ENCODE measurements at places on chromosomes 7 and 10.
A peak's percentile ranks its signal among the peaks of the same experiment; 100 is the strongest.

DNA sequence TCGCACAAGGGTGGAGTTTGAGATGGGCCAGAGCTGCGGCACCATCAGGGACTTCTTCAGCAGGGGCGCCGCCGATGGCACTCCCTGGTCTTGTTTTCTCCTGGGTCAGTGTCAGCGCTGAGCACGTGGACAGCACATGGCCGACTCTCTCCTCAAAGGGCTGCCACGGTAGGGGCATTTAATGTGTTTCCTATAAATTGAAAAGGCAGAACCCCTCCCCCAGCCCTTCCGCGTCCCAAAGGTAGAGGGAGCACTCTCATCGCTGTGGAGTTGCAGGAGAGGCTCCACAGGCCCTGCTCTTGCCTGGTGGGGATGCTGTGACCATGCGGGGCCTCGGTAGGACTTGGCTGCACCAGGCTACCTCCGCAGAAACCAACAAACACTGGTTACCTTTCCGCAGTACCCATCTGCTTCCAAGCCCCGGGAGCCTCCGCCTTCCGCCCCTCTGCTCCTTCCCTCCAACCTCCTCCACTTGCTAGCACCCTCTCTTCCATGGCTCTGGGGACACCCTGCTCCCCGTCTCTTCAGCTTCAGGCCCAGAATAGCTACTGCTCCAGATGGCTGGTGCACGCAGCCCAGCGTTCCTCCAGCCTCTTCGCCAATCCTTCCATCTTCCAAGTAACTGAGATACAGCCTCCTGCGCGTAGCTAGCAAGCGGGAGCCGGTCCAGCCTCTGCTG, 166.3 kb upstream of the ADCY1 start:
- peaks cover 2% of the 10 kb centered on the region for H3K4me1 ChIP-seq
- H3K4me3 ChIP-seq, result no peak overlapping the region
- no peak overlapping the region for H3K27ac ChIP-seq
- no peaks in the 10 kb centered on the region for H3K36me3 ChIP-seq
- DNase-seq, result no peak

GRCh38 chr10:124096494-124096893, 3.1 kb upstream of the CHST15 start:
- no peaks in the 10 kb centered on the region for H3K36me3 ChIP-seq
- DNase-seq, result no peak
- H3K27ac ChIP-seq, result no peak overlapping the region
- no peaks in the 10 kb centered on the region for H3K4me1 ChIP-seq

- peaks cover 3% of the 10 kb centered on the region for H3K4me1 ChIP-seq
- H3K36me3 ChIP-seq, result no peaks in the 10 kb centered on the region
- DNase-seq, result no peak
- no peak overlapping the region for H3K27ac ChIP-seq
- H3K27me3 ChIP-seq, result peaks cover 16% of the 10 kb centered on the region
- H3K4me3 ChIP-seq, result no peak overlapping the region
Observed at GRCh38 chr7:137628216-137628615, 218.6 kb downstream of the DGKI start.

DNA sequence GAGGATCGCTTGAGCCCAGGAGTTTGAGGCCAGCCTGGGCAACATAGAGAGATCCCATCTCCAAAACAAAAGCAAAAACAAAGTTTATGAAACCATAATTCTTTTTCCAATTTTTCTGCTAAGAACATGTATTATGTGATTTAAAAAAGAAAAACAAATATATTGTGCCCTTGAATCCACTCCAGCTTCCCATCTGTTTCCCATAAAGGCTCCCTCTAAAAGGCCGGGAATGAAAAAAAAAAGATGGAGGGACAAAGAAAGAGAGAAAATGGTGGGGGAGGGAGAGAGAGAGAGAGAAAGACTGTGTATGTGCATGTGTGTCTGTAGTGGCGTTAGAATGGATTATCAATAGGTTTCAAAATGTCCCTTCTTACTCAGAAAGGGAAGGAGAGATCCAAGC, 20.5 kb upstream of the GSDME start:
- no peak overlapping the region for H3K4me3 ChIP-seq
- H3K36me3 ChIP-seq, result no peaks in the 10 kb centered on the region
- H3K27me3 ChIP-seq, result no peaks in the 10 kb centered on the region
- H3K4me1 ChIP-seq, result peaks cover 9% of the 10 kb centered on the region

GRCh38 chr7:157565201-157565626, 228.4 kb downstream of the DNAJB6 start:
- no peak overlapping the region for H3K4me3 ChIP-seq
- H3K4me1 ChIP-seq, result peaks cover 19% of the 10 kb centered on the region
- no peaks in the 10 kb centered on the region for H3K36me3 ChIP-seq
- H3K27ac ChIP-seq, result no peak overlapping the region

- H3K4me1 ChIP-seq, result peaks cover 17% of the 10 kb centered on the region
- H3K36me3 ChIP-seq, result peaks cover 46% of the 10 kb centered on the region
- no peaks in the 10 kb centered on the region for H3K27me3 ChIP-seq
Observed at GRCh38 chr7:107494884-107495283, 25.0 kb downstream of the GPR22 start.

GRCh38 chr7:2638224-2638991, 6.6 kb downstream of the TTYH3 start:
- peaks cover 8% of the 10 kb centered on the region for H3K4me1 ChIP-seq
- no peak overlapping the region for H3K4me3 ChIP-seq
- H3K36me3 ChIP-seq, result no peaks in the 10 kb centered on the region
- H3K27me3 ChIP-seq, result no peaks in the 10 kb centered on the region
- no peak for DNase-seq
- no peak overlapping the region for H3K27ac ChIP-seq

DNA sequence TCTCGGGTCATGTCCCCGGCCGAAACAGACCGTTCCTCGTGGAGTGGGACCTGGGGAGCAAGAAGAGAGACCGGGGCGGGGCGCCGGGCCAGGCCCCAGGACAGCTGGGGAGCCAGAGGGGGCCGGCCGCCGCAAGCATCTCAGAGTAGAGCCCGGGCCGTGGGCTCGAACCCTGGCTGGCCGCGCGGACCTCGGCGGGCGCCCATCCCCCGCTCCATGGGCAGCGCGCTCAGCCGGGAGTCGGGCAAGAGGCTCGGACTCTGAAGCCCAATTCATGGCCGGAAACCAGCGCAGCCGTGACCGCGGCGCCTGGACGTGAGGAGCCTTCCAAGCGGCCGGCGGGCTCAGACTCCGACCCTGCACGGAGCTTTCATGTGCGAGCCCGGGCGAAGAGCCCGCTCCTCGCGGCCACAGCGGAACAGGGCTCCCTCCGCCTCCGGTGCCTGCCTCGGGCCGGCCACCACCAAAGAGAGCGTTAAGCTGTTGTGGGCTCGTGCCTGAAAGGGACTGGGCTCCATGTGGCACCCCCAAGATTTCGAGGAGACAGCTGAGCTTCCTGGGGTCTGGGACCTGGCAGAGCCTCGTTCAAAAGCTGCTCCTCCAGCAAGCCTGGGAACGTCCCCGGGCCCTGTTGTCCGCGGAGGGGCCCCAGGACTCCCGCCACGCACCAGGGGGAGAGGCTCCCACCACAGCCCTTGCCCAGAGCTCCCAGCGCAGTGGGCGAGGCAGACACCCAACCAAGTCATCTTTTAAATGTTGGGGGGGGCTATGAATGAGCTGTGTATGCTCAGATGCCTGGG, 757 bp upstream of the GRID1 start:
- H3K4me1 ChIP-seq, result peaks cover 11% of the 10 kb centered on the region
- H3K27me3 ChIP-seq, result peaks cover 75% of the 10 kb centered on the region
- H3K4me3 ChIP-seq, result no peak overlapping the region
- no peaks in the 10 kb centered on the region for H3K36me3 ChIP-seq
- no peak for DNase-seq
- no peak overlapping the region for H3K27ac ChIP-seq

DNA sequence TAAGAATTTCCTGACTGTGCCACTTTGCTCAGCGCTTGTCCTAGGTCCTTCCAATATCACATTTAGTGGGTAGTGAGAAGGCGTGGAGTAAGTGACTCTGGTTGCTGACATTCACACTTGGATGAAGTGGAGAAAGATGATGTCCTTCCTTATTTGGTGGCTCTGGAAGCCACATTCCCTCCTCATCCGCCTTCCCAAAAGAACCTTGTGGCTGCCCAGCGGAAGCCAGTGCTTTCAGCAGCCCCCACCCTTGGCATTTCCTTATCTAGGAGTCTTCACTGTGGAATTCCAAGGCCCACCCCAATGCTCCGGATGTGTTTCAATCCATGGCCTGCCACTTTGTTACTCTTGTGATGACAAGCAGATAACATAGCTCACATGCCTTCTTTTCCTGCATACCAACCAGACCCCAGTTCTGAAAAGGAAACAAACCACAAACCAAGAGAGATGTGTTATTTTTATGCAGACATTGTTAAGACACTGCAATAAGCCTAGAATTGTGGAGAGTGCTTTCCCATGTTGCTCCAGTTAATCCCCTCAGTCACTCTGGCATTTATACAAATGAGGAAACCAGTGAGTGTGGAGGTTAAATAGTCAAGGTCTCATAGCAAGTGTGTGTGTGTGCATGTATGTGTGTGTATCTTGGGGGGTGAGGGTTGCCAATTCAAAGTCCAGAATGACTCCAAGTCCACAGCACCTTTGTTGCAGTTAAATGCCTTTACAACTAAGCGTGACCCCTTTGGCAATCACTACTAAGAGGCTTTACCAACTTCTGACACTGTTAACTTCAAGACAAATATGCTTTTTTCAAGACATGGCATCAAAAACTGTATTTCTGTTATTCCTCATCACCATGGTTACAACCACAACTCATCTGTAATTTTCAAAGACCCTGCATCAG, 10.3 kb upstream of the ANKRD1 start:
- H3K36me3 ChIP-seq, result no peaks in the 10 kb centered on the region
- H3K4me1 ChIP-seq, result no peaks in the 10 kb centered on the region
- no peak overlapping the region for H3K4me3 ChIP-seq
- DNase-seq, result no peak

DNA sequence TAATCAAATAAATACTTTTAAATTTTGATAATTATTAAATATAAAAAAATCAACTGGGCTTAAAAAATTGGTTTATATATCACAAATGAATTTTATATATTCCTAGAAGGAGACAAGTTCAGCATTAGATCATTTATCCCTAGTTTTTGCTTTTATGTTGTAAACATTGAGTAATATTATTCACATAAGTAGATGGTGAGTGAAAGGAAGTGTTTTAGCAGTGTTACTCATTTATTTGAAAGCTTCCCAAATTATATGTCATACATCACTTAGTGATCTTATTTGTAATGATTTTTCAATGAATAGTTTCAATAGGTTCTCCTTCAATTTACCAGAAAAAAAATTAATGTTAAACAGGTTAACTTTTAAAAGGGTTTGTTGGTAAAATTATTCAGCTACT, 15.8 kb downstream of the KLLN start:
- H3K4me3 ChIP-seq, result no peak overlapping the region
- no peaks in the 10 kb centered on the region for H3K36me3 ChIP-seq
- peaks cover 4% of the 10 kb centered on the region for H3K4me1 ChIP-seq

GRCh38 chr10:62451611-62451975, 77.4 kb downstream of the ZNF365 start:
- H3K27ac ChIP-seq, result no peak overlapping the region
- no peak for DNase-seq
- H3K4me3 ChIP-seq, result no peak overlapping the region
- no peaks in the 10 kb centered on the region for H3K4me1 ChIP-seq
- H3K36me3 ChIP-seq, result no peaks in the 10 kb centered on the region

DNA sequence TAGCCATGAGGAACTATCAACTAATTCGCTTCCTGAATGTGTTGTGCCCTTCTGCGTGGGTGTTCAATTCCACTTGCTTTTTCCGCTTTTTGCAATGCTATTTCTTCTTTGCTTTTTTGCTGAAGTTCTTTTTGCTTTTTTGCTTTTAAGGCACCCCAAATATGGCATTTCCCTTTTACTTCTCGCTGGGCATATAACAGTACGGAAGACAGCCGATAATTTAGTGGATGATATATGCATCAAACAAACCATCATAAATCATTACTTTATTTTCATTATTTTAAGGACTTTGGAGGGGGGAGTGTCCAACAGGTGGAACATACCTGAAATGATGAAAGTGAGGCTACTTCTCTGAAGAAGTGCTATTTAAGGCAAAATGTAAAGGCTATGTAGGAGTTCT, 277.0 kb upstream of the MTPN start:
- H3K36me3 ChIP-seq, result no peaks in the 10 kb centered on the region
- H3K27me3 ChIP-seq, result no peaks in the 10 kb centered on the region
- no peak overlapping the region for H3K27ac ChIP-seq

GRCh38 chr10:43141421-43141820, 3.2 kb downstream of the CSGALNACT2 start:
- peak overlapping the region; percentile 22 for H3K4me3 ChIP-seq
- H3K27ac ChIP-seq, result peak overlapping the region; percentile 4
- H3K36me3 ChIP-seq, result peaks cover 20% of the 10 kb centered on the region
- no peak for DNase-seq

DNA sequence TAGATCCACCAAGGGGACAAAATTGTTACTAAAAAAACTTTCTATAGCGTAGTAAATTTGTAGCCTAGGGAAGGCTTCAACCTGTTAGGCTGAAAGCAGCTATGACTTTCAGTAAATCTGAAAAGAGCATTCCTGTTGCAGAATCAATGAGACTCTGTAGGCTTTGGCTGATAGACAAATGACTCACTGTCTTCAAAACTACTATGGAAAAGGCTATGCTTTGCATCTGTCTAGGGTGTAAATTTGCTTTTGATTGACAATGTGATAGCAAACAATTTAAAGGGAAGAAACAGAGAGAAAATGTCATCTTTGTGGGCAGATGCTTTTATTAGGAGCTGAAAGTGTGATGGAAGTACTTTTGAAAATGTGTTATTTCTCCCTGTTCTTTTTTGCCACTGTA, 60.6 kb downstream of the ARL5B start:
- no peaks in the 10 kb centered on the region for H3K4me1 ChIP-seq
- H3K27me3 ChIP-seq, result peaks cover 5% of the 10 kb centered on the region
- H3K4me3 ChIP-seq, result no peak overlapping the region
- no peaks in the 10 kb centered on the region for H3K36me3 ChIP-seq
- H3K27ac ChIP-seq, result no peak overlapping the region

GRCh38 chr10:24238519-24239247, 29.7 kb downstream of the KIAA1217 start:
- no peak overlapping the region for H3K4me3 ChIP-seq
- peaks cover 35% of the 10 kb centered on the region for H3K27me3 ChIP-seq
- no peaks in the 10 kb centered on the region for H3K4me1 ChIP-seq
- DNase-seq, result no peak
- H3K27ac ChIP-seq, result no peak overlapping the region

DNA sequence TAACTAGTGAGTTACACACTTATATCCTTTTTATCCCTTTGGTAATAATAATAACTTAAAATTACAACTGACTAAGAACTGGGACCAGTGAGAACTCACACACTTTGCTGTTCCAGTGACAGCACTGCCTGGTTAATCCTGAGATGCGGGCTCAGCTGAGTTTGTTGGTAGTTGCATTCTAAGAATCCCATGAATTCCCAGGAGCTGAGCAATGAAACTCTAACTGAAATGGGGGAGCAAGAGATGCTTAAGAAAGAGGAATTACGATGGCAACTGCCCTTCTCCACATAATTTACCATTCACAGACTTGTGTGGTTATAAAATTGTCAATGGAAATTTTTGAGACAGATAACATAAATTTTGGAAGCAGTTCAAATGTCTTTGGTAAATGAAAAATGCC, 659.4 kb downstream of the MAGI2 start:
- H3K4me3 ChIP-seq, result no peak overlapping the region
- no peaks in the 10 kb centered on the region for H3K27me3 ChIP-seq
- no peaks in the 10 kb centered on the region for H3K36me3 ChIP-seq
- no peak overlapping the region for H3K27ac ChIP-seq
- DNase-seq, result no peak
- H3K4me1 ChIP-seq, result no peaks in the 10 kb centered on the region

GRCh38 chr7:87600130-87601124, at the start of gene ABCB1:
Gene ABCB1, minus strand, starts transcription at chr7:87600884. Its CDS starts 700 bp downstream, at chr7:87600184.
- no peaks in the 10 kb centered on the region for H3K36me3 ChIP-seq
- peak; percentile 68 for DNase-seq
- peaks cover 6% of the 10 kb centered on the region for H3K27me3 ChIP-seq
